ENCODE measurements at places on chromosomes 5 and 9.

DNA sequence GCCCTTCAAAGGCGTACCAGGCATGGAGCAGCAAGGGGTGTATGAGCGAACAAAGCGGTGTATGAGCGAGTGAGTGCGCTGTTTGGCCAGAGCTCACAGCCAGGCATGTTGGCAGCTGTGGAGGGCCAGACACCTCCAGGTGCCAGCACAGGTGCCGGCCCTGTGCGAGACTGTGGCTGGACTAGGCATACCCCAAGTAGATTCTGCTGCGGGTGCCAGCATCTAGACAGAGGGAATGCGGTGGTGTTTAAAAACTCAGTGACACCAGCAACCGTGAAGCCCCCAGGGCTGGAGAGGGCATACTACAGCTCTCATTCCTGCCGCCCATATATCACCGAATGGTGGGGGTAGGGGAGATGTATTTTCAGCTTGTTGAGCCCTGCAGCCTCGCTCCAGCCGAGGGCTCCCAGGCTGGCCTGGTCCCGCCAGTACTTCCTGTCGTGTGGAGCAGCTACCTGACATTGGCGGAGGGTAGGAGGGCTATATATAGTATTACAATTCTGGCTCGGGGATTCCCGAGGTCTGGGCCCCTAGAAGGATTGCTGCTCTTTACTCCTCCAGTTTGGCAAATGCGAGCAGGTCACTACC is 1829.6 kb upstream of the NUDT12 start:
- no peak for DNase-seq

DNA sequence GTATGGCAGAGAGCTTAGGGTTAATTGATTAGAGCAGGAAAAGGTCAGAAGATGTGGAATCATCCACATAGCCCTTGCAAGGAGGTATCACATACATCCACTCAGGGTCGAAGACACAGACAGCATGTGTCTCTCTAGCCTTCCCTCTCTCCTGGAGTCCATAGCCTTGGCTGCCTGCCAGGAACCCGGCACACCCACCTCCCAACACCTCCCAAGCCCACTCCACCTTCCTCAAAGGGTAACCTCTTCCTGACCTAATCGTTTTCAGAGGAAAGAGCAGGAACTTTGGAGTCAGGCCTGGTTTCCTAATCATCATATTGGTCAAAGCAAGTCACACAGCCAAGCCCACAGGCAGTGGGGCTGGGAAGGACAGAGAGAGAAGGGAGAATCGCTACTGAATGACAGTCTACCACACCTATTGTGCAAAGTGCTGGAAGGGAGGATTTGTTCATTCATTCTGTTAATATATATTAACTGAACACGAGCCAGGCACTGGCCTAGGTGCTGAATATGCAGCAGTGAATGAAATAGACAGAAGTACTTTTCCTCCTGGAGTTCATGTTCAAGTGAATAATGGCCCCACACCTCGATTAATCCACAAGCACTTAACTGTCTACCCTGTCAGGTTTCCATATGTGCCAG is 107.8 kb downstream of the KCNIP1 start:
- DNase-seq = no peak

GRCh38 chr5:958701-959571 is 49.7 kb upstream of the NKD2 start:
- no peak for DNase-seq

GRCh38 chr5:122719991-122720746 is 54.7 kb upstream of the SNX2 start:
- DNase-seq = no peak

DNA sequence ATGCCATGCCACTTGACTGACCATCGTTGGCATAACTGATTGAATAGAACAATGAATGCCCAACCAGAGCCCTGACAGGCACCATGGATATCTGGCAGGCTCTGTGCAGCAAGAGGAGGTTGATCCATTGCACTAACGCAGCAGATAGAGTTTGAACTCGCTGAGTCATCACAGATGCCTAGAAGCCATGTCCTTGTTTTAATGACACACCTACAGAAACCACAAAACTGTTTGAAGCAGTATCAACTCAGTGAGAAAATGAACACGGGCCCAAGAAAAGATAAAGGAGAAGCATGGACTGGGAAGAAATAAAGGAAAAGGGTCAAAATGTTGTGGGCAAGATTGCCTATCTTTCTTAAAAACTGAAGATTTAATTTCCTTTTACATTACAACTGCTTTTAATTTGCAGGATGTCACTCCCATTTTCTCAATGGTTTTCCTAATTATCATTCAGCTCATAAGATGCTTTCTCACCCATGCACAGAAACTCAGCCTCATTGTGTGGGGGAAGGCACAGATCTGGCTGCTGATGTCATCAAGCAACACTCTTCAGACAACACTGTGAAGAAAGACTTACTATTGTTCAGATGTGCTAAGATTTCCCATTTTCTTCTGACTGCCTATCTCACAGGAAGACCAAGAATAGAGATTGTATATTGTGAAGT is 129.0 kb downstream of the PIK3R1 start:
- DNase-seq = no peak

- DNase-seq = peak; percentile 78
Measured at GRCh38 chr9:134689321-134690181, 47.9 kb downstream of the COL5A1 start.

GRCh38 chr5:160230686-160231527 is 1.6 kb downstream of the FABP6 start:
- no peak for DNase-seq

GRCh38 chr5:152736906-152737305 is 331.8 kb upstream of the NMUR2 start:
- DNase-seq = no peak

DNA sequence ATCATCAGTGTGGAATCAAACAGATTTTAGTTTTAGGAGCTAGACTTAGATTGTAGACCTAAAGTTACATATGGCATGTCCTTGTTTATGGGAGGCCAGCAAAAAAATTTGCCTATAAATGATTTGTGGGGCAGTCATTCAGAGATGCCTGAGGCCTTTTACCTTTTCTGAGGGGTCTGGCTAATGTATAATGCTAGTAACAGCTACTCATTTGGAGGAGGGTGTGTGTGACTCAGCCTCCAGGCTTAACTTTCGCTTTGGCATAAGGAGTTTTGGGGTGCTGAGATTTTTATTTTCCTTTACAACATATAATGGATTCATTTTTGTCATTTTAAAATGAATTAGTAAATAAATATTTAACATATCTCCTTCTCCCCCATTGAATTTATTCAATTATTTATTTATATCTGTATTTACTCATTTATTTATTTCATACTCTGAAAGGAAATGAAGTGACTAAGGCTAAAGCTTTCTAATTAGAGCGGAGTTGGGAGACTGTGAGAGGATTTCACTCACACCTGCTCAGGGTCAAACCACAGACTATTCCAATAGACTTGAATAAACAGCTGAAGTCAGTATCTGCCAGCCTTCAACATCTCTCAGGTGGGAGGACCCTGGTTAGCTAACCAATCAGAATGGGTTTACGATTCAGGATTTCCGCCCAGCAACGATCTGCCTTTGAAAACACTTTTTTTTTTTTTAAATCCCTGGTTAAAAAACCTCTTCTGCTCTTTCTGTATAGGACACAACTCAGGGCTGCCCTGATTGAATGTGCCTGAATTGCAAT is 487.5 kb upstream of the SGCD start:
- no peak for DNase-seq

DNA sequence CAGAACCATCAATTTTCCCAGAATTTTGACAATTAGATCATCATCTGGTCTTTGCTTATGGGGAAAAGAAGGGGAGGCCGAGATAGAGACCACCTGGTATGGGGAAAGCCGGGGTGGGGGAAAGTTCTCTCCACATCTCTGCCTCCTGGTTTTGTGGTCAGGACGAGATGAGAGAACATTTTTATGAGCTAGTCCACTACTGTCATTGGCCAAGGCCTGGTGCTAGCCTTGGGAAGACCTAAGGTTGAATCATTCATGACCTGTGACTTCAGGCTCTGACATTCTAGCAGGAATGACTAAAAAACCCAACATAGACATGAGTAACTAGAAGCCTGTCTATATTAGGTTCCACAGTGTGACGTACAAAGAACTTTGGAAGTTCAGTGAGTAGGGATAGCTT is 135.2 kb downstream of the PTTG1 start:
- DNase-seq = no peak

DNA sequence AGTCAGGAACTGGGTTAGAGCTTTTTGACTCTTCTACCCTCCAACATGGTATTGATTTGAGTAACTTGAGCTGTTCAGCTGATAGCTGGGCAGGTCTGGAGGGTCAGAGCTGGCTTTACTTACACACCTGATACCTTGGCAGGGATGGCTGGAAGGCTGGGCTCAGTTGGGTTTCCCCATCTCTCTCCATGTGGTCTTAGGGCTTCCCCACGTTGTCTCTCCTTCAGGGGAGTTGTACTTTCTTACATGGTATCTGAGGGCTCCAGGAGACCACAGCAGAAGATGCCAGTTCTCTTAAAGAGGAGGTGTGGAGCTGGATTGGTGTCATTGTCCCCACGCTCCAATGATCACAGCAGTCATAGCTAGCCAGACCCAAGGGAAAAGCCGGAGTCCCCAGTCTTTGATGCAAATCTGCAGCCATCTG is 25.6 kb downstream of the ISOC1 start:
- no peak for DNase-seq

GRCh38 chr5:30809933-30810332 is 383.6 kb upstream of the CDH6 start:
- DNase-seq = no peak

DNA sequence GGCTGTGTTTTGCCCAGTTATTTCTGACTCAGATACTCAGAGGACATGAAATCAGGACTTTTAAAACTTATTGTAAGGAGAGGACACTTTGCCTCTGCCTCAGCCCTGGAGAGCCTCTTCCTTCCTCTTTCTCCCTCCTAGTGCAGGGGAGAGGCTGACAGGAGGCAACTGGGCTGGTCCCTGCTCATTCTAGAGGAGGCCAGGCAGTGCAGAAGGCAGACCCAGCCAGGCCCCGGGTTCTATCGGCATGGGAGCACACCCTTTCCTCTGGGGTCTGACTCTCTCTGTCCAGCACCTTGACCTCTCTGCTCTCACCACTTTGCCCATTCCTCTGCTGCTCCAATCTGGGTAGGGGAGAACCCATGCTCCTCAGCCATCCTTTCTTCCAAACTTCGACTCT is 16.0 kb upstream of the SMIM32 start:
- DNase-seq = no peak

DNA sequence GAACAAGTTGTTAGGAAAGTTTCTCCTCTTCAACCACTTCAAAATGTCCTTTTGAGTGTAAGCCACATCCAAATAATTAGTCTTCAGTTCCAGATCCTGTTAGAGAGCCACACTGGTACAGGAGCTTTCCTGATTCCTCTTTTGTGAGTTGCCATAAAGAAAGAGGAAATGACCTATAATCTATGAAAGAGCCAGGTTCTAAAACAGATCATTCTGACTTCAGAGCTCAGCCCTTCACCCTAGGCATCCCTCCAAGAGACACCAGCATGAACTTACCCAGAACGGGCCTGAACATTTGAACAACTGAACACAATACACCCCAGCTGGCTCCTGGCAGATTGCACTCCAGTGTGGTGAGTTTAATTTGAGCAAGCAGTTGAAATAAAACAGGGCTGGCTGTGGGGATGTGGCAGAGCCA is 25.7 kb downstream of the SLC1A1 start:
- no peak for DNase-seq

GRCh38 chr5:3351581-3352442 is 243.8 kb upstream of the IRX1 start:
- DNase-seq = no peak

DNA sequence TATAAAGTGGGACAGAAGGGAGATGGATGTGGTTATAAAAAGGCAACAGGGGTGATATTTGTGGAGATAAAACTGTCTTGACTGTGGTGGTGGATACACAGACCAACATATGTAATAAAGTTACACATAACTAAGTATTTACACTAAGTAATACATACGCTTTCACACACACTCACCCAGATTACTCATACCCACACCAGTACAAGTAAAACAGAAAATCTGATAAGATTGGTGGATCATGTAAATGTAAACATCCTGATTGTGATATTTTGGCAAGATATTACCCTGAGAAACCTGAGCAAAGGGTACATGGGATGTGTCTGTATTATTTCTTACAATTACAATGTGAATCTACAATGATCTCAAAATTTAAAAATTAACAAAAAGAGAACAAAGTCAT is 53.3 kb upstream of the SLIT3 start:
- no peak for DNase-seq

DNA sequence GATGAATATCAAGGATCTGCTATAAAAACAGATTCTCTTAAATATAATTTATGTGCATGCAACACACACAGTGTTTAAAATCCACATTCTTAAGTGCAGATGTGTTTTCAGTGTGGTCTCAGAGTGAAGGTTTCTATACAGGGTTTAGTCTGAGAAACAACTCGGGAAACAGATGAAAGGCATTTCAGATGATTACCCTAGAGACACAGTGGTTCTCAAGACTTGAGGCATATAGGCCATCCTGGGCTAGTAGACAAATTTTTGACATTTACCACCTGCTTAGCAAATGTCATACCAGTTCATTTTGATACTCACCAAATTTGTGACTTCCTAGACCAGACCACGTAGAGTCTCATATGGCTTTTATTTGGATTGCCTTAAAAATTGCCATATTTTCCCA is 216.5 kb downstream of the ARL15 start:
- DNase-seq = no peak

DNA sequence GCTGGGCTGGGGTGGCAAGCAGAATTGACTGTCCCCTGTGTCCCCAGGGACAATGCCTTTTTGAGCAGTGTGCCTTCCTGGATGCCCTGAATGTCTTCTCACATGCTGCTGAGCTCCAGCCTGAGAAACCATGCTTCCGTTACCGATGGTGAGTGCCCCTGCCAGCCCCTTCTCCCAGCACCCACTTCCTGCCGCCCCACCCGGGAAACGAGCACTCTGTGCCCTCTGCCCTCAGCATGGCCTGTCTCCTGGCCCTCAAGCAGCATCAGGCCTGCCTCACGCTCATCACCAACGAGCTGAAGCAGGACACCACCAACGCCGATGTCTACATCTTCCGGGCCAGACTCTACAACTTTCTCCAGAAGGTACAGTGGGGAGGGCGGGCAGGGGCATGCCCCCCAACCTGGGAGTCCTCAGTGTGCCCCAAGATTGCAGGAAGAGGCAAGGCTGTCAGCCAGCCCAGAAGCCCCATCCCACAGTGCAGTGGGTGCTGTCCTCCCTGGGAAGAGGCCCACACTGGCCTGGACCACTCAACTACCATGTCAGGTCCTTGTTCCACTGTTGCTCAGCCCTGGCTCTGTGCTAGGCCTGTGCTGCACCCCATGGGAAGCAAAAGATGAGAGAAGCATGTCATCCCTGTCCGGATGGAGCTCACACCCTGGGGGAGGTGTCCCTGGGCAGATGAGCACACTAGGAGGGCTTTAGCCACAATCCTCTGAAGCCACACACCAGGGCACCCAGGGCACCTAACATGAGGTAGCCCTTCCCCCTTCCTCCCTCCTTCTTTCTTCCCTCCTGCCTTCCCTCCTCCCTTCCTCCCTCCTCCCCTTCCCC is 4.4 kb downstream of the TTC16 start:
- no peak for DNase-seq

DNA sequence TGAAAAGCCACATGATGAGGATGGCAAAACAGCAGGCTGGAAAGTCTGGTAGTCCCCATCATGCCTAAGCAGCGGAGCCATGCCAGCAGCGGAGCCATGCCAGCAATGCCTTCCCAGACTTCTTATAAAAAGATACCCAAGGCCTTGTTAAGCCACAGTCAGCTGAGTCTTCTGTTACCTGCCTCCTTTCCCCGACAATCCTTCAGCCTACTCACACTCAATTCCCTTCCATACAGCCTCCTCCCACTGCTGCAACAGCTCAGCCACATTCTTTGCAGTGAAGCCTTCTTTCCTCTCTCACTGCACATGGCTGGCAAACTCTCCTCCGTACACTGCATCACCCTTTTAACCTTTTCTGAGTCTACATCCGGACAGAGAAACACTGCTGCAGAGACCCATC is 114.9 kb downstream of the AUH start:
- DNase-seq = no peak

- peak; percentile 27 for DNase-seq
Measured at GRCh38 chr9:93120846-93121315, 13.2 kb downstream of the NINJ1 start.

Data from right forelimb (tissue), 1 donor.